Stimulated activated CD4-positive, alpha-beta T cell treated with anti-CD3 and anti-CD28 coated beads, TNF-alpha, amount 100 ng/mL, for 48 hours (primary cell): ENCODE measurements at places on chromosomes 5 and 9.

- DNase-seq: no peak
Measured at GRCh38 chr9:128243215-128244018, 32.4 kb downstream of the GOLGA2 start.

DNA sequence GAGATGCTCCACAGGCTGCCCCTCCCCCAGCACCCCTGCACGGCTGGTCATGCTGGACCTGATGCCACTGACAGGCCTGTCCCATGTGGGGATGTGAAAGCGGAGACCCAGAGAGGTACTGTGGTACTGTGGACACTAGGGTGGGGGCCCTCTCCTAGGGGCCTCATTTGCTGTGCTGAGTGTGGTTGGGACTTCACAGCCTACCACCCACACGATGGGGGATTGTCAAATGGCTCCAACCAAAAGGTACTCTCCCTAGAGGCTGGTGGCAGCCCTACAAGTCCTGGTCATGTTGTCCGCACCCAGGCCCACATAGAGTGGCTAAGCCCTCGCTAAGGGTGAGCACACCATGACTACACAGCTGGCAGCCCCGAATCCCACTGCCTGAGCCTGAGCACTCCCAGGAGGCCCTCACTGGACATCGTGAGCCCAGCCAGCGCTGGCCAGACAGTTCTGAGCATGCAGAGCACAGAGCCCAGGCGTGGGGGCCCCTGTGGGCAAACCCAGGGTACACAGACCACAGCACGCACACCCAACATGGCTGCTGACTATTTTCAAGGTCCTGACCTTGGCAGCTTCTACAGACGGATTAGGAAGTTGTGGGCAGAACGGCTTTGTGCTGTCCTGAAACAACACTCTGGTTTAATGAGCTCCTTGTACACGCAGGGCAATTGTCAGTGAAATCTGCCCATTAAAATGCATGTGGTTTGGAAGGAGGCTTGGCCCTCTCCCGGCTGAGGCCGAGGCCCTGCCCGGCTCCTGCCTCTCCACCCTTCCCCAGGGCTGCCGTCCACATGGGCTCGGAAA is 214.1 kb downstream of the HSPA4 start:
- DNase-seq: no peak

GRCh38 chr9:136784249-136784996 is 6.7 kb upstream of the TMEM141 start:
- no peak for DNase-seq

GRCh38 chr9:93131599-93132286 is 2.3 kb downstream of the NINJ1 start:
- no peak for DNase-seq

- DNase-seq: no peak
Measured at GRCh38 chr5:78845470-78845869, 139.6 kb downstream of the ARSB start.

- peak; percentile 82 for DNase-seq
Measured at GRCh38 chr5:177116631-177117373, 16.8 kb upstream of the NSD1 start.
